ENCODE measurements at places on chromosomes 12 and 14. TPM values are rescaled to one million over a fixed set of nuclear protein-coding genes. Genes with fewer than 3 reads are reported as not detected.
A peak's percentile ranks its signal among the peaks of the same experiment; 100 is the strongest.

The RIC8B gene
- 7.0 TPM for total RNA-seq

- no peak for DNase-seq
Measured at GRCh38 chr12:67826148-67826547, 163.1 kb upstream of the IFNG-AS1 start.

GRCh38 chr14:87901236-87901635 is 91.7 kb downstream of the GALC start:
- no peak for DNase-seq

The SERPINA1 gene
- total RNA-seq: not detected

- no peak for DNase-seq
Measured at GRCh38 chr14:93311082-93311481, 21.8 kb downstream of the BTBD7 start.

DNA sequence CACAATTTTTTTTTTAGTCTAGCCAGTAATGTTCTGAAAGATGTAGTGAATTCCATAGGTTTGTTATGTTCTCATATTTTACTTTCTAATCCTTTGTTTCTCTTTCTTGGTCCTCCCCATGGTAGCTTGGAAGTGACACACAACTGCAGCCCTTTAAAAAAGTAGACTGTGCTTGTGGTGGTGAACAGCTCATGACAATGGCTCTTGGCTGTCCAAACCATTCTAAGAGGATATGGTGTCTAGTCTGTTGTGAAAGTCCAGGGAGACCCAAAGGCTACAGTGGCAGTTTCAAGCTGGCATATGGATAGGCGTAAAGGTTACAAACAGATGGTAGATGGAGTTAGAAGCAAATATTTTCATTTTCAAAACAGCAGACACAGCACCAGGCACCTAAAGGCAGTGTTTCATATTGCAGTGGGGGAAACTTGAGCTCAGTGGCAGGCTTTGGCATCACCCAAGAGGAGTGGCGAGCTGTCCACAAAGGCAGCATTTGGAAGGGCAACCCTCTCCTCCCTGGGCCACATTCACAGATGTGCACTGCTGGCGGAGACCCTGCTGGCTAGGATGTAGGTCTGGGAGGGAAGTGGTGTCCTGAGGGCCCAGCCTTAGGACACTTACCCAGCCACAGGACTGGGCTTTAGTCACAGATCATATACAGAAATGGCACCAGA is 102.1 kb downstream of the DYRK2 start:
- DNase-seq: no peak

DNA sequence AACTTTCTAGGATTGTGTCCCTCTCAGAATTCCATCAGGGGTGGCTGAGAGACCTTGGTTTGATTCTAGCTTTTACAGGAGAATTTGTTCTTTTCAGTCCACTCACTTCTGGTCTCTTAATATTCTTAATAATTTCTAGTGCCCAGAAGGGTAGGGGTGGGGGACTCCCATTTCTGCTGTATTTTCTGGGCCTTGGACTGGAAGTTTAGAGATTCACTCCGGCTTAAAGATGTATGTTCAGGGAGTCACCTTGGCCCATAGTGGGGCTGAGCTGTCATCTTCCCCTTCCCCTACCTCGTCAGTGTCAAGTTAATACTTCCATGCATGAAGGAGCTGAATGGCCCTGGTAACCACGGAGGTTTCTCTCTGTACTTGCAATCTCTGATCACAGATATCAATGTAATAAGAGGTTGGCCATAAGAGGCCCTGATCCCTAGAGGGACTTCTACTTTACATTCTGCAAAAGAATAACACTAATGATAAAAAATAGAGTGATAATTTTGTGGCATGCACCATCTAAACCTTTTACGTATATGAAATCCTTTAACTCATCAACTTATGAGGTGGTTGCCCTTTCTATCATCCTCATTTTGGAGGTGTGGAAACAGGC is 6.7 kb downstream of the KRT81 start:
- DNase-seq: no peak

- DNase-seq: no peak
Measured at GRCh38 chr12:74620921-74621320, 83.3 kb downstream of the ATXN7L3B start.

GRCh38 chr12:6307529-6307928 is 3.0 kb upstream of the PLEKHG6 start:
- peak; percentile 85 for DNase-seq

- no peak for DNase-seq
Measured at GRCh38 chr14:94893411-94894160, 123.7 kb upstream of the GSC start.

- DNase-seq: no peak
Measured at GRCh38 chr12:115922952-115923564, 354.4 kb downstream of the MED13L start.

The FAM216A gene
- 0.30 TPM for total RNA-seq

GRCh38 chr14:39488600-39488999 is 56.4 kb upstream of the FBXO33 start:
- DNase-seq: no peak

GRCh38 chr14:42517806-42518500 is 911.3 kb downstream of the LRFN5 start:
- DNase-seq: no peak

The CPNE6 gene
- total RNA-seq: not detected

DNA sequence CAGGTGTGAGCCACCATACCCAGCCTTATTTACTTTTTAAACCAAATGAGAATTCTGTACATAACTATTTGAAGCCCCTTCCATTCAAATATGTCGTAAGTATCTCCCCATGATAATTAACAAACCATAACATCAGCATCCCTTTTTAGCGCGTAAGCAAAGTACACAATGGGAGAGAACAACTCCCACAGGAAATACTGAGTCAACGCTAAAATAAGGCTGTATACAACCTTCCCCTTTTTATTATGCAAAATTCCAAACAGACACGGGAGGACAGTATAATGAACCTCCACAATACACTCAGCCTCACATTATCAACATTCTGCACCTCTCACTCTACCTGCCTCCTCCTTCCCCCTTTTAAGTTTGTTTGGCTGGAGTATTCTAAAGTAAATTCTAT is 73.5 kb downstream of the CCDC88C start:
- DNase-seq: no peak

The STRAP gene
- 43.0 TPM for total RNA-seq

DNA sequence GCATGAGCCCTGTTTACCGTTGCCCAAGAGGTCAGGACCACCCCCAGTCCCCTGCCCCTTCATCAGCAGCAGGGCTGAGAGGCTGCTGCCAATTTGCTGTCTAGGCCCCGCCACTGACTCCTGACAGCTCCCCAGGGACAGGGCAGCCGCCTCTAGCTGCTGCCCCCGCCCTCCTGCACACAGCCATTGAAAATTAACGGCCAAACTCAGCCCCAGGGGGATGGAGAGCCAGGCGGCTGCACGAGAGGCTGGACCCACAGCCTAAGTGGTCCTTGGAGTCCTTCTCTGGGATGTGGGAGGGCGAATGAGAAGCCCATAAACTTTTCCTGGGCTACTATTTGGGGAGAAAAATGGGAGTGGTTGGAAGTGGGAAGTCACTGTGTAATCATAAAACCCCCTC is 4.6 kb downstream of the FOXN4 start:
- peak; percentile 59 for DNase-seq

DNA sequence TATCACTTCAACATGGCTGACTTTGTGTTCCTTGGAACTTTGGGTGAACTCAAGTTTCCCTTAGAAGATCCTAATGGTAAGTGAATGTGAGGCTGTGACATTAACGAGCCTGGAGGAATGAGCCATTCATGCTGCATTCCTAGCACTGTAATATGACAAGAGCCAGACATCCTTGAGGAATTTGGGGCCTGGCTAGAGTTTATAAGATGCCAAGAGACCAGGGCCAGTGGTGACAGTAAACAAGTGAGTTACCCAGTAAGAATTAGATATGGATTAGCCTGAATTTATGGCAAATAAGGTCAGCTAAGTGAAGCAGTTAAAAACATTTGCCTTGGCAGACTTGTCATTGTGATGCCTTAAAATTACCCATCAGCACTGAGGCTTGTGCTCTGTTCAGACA is 232.4 kb downstream of the AKAP6 start:
- DNase-seq: no peak

- no peak for DNase-seq
Measured at GRCh38 chr12:104513681-104514080, 56.9 kb downstream of the CHST11 start.

GRCh38 chr14:94388384-94389103 is at the start of gene SERPINA1:
Gene SERPINA1, minus strand, starts transcription at chr14:94388602. Its CDS starts 5,365 bp downstream, at chr14:94383237.
- no peak for DNase-seq

- peak; percentile 28 for DNase-seq
Measured at GRCh38 chr12:24948757-24949722, at the start of gene BCAT1. Gene BCAT1, minus strand, starts transcription at chr12:24949101. Its CDS starts 169 bp downstream, at chr12:24948932.

The CCDC38 gene
- total RNA-seq: not detected

DNA sequence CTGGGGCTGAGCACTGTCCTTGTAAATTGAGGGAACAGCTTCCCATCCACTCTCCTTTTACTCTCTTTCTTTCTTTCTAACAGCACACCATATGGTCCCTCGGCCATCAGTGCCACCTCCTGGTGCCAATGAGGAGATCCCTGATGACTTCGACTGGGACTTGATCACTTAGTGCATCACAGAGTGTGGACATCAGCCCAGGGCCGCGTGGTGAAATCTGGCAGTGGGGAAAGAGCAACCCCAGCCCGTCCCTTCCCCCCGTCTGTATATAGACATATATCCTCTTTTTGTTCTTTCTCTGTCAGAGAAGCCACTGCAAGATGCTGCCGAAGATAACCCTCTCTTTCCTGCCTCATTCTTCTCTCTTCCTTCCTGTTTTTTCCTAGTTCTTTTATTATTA is 13.5 kb downstream of the C3AR1 start:
- DNase-seq: no peak

DNA sequence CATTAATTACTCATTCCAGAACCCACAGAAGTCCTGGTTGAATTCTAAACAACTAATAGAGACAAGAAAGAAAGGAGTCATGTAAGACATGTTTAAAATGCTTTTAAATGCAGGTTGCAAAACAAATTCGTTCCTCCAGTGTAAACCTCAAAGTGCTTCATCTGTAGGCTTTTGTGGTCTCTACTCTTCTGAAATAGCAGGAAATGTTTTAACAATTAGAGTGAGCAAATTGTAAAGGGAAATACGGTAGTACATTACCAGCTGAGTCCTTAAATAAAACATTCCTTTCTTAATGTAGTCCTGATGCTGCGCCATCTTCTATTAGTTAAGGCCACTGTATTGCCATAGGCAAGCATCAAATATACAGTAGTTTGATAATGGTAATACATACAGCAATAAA is 1934.2 kb upstream of the SEL1L start:
- DNase-seq: no peak

The CFAP54 gene
- not detected for total RNA-seq

DNA sequence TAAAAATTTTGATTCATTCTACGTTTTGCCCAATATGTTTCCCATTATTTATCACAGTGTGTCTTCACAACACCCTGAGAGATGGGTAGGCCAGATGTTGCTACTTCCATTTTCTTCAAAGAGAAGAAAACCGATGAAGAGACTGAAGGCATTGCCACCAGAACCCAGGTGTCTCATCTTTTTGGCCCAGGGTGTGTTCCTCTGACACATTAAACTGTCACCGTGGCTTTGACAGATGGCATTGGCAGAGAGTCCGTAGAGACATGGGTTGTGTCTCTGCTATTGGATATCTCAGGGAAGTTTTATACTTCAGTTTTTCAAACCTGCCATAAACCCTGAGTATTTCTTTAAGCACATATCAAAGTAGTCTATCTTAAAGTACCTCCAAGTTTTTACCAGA is 11.3 kb upstream of the NUDT4 start:
- no peak for DNase-seq

Measured in lower leg skin (tissue), 4 donors.